ENCODE measurements at places on chromosomes 11 and 22. TPM values are rescaled to one million over a fixed set of nuclear protein-coding genes. Genes with fewer than 3 reads are reported as not detected.

The CRACR2B gene
- 23.2 TPM for total RNA-seq

DNA sequence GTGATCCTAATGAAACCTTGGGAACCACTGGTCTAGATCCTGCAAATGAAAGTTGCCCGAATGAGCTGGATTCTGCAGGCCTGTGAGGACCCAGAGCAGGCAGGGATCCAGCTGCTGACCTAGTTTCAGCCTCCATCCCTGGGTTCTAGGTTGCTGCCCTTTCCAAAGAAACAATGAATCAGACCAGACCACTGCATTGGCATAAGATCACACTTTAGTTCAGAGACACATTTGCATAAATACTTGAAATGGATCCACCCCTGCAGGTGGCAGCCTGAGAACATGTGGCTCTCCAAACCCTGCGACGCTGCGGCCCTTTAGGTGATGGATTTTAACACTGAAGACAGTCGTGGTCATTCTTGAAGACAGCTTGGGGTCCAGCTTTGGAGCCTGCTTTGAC is 23.7 kb downstream of the ADAMTS8 start:
- DNase-seq, result no peak

GRCh38 chr22:46239261-46240048 is 10.6 kb downstream of the CDPF1 start:
- DNase-seq, result no peak

- no peak for DNase-seq
These were observed 22.8 kb upstream of the NAP1L4 start for GRCh38 chr11:3014943-3015342.

DNA sequence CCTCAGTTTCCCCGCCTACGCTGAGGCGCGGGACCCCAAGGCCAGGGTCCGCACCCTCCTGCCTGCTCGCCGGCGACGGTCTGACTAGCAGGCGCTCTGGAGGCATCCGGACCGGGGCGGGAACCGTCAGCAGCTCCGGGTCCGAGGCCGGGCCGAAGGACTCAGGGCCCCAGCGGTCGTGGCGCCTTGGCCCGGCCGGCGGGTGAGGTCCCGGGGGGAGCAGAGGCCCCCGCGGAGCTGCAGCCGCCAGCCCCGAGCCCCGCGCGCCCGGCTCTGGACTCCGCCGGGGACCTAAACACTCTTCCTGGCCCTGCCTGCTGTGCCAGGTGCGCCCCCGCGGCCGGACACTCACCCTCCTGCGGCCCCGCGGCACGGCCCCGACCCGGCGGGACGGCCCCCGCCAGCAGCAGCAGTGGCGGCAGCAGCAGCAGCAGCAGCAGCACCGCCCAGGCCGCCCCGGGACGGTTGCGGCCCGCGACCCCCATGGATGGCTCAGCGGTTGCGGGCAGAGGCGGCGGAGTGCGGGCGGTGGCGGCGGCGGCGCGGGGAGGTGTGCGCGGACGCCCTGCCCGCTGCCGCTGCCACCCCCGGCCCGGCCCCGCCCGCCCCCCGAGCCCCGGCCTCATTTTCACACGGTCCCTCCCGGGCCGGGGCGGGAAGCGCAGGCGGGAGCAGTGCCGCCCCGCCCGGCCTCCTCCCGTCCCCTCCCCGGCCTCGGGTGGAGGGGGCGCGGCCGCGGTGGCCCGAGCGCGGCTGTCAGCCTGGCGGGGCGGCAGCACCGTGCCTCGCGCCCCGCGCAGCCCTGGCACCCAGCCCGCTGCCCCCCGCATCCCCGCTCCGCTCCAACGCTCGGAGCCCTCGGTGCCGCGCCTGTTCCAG is at the start of gene SCUBE2:
TSS of gene SCUBE2 (minus strand) at position 556 of the 879 bp plus-strand sequence. CDS start at position 485, 71 bp downstream.
- DNase-seq, result no peak

DNA sequence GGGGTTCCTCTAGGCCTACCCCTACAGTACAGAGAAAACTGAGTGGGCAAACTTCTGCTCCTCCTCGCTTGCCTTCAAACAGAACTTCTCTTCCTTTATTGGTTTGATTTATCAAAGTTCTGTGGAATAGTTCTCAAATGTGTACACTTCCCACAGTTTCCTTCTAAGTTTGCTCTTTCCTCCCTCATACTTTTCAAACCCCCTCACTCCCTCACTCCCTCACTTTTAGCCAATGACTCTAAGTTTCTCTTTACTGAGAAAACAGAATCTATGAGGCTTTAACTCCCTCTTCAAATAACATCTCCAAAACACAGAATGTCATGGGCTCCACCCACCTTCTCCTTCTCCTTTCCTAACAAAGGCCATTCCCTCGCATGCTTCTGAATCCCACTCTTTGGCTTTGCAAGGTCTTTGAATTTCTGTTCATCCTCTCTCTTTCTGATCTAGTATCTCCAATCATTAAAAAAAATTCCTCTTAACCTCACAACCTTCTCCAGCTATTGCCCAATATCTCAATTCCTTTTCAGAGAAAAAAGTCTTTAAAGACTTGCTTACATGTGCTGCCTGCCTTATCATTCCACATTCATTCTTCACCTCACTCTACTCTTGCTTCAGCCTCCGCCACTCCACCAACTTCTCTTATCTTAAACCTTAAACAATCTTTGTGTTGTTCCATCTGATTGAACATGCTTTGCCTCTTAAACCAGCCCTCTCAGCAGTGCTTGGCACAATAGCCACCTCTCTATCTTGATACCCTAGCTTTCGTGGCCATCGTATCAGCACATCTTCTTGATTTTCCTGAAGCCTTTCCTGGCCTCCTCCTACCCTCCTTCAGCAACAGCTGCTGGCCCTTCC is 57.2 kb downstream of the DDI1 start:
- no peak for DNase-seq

DNA sequence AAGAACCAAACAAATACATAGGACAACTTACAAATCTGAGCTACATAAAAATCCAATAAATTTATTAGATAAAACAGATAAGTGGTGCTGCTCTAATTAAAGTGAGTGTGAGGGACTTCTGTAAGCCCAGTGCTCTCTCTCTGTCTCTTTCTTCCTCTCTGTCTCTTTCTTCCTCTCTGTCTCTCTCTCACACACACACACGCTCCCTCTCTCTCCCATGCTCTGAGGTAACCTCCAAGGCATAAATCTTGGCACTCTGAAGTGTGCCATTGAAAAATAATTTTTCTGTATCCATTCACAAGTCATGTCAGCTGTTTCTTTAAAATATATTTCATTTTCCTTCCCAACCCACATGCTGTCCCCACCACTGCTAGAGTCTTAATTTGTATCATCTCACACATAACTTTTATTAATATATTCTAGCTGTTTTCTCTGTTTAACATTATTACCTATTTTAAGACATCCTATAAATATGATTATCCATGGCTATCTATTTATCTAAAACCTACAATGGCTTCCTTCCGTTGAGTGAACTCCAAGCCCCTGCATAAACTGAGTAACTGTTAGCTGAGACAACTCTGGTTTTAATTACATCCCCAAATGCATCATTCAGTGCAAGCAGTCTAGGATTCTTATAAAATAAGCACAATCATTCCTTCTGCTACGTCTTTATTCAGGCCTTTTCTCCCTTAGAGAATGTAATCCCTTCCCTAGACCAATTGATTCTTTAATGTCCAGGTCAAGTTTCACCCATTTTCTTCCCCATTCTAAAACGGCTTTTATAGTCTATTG is 57.4 kb upstream of the SLC5A12 start:
- no peak for DNase-seq

DNA sequence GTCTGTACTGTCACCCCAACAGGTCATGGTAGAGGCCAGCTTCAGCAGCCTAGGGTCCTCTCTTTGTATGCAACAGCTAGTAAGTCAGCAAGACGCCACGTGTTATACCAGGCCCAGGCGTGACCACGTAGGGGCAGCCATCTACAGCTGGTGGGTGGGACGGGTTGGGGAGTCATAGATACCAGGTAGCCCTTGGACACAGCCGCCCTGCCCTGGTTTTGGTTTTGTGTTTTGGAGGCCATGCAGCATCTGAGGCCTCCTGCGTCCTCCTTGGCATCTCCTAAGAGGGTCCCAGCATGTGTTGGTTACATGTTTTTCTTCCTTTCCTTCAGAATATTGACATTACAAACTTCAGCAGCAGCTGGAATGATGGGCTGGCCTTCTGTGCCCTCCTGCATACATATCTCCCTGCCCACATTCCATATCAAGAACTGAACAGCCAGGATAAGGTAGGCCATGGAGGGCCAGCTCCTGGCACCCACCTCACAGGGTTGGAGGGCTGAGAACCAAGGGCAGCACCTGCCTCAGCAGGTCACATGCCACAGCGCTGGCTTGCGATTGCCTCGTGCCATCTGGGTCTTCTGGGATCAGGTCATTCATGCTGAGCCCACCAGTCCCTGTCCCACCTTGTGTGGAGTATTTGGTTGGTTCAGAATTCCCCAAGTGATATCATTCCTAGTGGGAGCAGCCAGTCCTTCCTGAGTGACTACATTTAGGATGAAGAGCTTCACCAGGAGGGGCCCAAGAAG is 16.0 kb upstream of the ADORA2A start:
- no peak for DNase-seq

The CLNS1A gene
- 80.7 TPM for total RNA-seq

The C11orf16 gene
- not detected for total RNA-seq

DNA sequence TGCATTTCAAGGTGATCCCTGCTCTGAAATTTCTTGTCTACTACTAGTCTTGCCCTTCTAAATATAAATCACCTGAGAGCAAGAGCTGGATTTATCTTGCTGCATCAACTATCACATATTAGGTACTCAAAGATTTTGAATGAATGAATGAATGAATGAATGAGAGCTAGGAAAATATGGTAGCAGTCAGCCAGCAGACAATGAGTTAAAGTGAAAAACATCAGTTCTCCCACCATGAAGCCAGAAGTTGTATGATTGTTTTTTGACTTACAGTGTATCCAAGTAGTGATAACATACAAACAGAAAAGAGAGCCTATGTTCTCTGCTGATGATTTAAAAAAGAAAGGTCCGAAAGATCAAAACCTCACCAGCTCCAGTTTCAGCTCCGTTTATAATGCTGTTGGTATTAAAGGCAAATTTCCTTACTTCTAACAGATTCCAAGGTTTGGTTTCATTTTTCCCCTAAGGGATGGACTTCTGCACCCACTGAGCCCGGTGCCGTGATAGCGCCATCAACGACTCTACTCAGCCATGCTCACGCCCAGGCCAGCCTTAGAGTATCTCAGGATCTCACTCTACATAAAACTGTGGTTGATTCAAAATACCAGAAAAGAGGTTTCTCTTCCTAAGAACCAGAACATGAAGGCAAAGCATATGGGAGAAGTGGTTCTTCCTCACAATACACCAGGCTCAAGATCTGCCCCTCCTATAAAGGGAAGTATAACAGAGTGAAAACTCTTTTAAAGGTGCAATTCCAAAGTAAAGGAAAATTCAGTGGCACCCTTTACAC is 92.0 kb downstream of the SGSM3 start:
- no peak for DNase-seq

- no peak for DNase-seq
These were observed 122.7 kb downstream of the GRIA4 start for GRCh38 chr11:105732611-105733010.

The FOSL1 gene
- total RNA-seq, result 0.47 TPM

All from left ventricle myocardium inferior (tissue), 1 donor.